Naive thymus-derived CD8-positive, alpha-beta T cell (primary cell): ENCODE measurements at places on chromosomes 2 and 18. TPM values are rescaled to one million over a fixed set of nuclear protein-coding genes. Genes with fewer than 3 reads are reported as not detected.
A peak's percentile ranks its signal among the peaks of the same experiment; 100 is the strongest.

DNA sequence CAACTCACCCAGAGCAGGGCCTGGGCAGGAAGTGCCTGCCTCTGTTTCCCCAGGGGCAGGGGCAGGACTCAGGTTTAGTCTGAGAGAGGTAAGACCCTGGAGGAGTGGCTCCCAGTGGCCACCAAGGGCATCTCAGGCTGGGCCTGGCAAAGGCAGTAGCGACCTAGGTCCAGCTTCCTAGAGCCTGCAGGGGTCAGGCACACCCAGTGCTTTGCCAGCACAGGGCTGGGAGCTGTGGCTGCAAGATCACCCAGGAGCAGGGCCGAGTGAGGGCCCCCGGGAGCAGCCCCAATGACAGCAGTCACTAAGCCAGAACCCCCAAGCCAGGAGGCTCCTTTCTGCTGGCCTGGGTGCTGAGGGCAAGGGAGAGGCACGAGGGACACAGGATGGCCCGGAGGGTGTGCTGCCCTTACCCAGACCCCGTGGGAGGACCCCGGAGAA lies 8.8 kb upstream of the DUSP2 start:
- H3K36me3 ChIP-seq: no peaks in the 10 kb centered on the region
- H3K4me1 ChIP-seq: peaks cover 49% of the 10 kb centered on the region
- no peaks in the 10 kb centered on the region for H3K27me3 ChIP-seq
- no peak for DNase-seq
- peak overlapping the region; percentile 4 for H3K4me3 ChIP-seq
- no peak overlapping the region for H3K27ac ChIP-seq

DNA sequence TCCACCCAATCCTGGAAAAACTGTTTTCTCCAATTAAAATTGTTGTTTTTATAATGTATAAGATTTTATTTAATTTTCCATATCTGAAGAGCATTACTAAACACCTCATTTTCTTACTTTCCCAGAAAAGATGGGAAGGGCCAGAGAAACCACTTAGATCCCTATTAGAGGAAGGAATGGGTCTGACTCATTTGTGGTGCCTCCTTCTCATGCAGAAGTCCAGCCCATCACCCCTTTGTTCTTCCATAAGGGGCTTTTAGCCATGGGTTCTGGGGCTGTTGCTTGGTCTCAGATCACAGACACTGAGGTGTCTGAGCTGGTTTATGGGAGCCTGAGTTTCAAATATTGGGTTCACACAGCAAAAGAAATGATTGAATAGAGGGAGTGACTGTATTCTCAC lies 152.2 kb downstream of the ESCO1 start:
- no peaks in the 10 kb centered on the region for H3K4me1 ChIP-seq
- DNase-seq: no peak
- H3K36me3 ChIP-seq: no peaks in the 10 kb centered on the region
- peaks cover 21% of the 10 kb centered on the region for H3K27me3 ChIP-seq
- H3K4me3 ChIP-seq: no peak overlapping the region
- no peak overlapping the region for H3K27ac ChIP-seq

DNA sequence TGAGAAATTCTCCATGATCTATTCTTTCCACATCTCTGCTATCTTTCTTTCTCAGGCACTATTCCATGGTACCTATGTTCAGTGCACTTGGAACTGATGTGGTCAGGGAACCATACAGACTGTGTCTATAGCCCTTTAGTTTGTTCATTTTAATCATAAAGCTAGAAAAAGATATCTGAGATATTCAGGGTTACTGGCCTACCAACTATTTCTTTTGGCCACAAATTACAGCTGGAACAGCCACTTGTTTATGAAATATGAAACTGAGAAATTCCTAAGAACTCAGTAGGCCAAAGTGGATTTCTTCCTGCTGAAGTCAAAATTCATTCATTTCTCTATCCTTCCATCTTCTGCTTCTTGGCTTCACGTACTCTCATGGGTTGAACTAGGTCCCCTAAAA lies 22.8 kb upstream of the LYPD1 start:
- H3K27me3 ChIP-seq: no peaks in the 10 kb centered on the region
- no peak overlapping the region for H3K27ac ChIP-seq
- H3K4me3 ChIP-seq: no peak overlapping the region
- no peak for DNase-seq

DNA sequence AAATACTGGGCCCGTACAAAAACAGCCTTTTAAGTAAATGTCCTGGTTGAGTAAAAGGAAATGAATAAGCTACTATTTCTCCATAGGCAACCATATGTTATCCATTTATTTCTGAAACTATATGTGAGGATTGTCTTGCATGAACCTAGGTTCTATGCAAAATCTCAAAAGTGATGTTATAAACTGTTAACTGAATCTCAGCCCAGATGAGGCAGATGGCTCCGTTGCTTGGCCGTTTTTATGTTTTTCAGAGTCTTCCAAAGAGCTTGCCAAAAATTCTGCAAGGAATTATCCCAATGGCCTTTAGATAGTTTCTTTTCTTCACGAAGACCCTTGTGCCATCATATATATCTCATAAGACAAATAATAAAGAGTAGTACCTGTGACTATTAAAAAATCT lies 1669.5 kb upstream of the DDX18 start:
- H3K27me3 ChIP-seq: no peaks in the 10 kb centered on the region
- H3K36me3 ChIP-seq: no peaks in the 10 kb centered on the region
- no peaks in the 10 kb centered on the region for H3K4me1 ChIP-seq
- DNase-seq: no peak

GRCh38 chr2:25276569-25277465 lies 64.9 kb downstream of the DNMT3A start:
- peak; percentile 77 for DNase-seq
- H3K4me3 ChIP-seq: peak overlapping the region; percentile 86
- H3K27ac ChIP-seq: peak overlapping the region; percentile 98
- no peaks in the 10 kb centered on the region for H3K27me3 ChIP-seq

GRCh38 chr2:42342061-42342794 lies 18.8 kb downstream of the COX7A2L start:
- H3K27ac ChIP-seq: peak overlapping the region; percentile 84
- no peak for DNase-seq
- peaks cover 24% of the 10 kb centered on the region for H3K4me1 ChIP-seq
- H3K27me3 ChIP-seq: no peaks in the 10 kb centered on the region
- no peak overlapping the region for H3K4me3 ChIP-seq

GRCh38 chr2:145845923-145846322 lies 1326.0 kb upstream of the ZEB2 start:
- no peaks in the 10 kb centered on the region for H3K27me3 ChIP-seq
- DNase-seq: no peak
- no peaks in the 10 kb centered on the region for H3K4me1 ChIP-seq
- H3K4me3 ChIP-seq: no peak overlapping the region
- no peaks in the 10 kb centered on the region for H3K36me3 ChIP-seq

DNA sequence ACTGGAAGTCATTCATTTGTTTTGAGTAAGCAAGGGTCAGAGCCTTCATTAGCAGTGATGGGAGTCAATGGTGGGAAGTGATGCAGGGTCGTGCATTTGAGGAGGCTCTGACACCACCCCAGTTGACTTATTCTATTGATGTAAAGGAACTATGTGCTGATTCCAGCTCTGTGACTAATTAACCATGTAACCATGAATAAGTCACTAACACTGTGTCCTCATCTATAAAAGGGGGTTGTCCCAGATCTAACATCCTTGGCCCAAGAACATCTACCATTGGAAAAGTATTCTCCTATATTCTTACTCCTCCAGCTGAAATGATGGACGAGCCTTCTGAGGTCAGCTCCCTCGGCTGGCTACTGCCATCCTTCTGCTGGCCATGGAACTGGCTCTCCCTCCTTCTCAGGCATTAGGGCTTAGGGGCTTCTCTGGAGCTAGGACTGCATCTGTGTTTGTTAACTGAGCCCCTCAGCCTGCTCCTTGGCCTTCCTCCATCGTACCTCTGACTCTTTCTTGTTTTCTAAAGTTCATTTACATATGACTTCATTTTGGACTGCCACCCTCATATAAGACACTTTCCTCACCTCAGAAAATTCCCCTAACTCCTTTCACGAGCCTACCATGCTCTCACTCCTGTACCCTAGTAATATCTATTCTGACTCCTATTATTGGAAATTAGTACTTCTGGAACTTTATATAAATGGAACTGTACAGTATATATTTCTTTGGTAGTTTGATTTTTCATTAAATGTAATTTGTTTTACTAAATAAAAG lies 115.5 kb downstream of the KCTD1 start:
- no peak overlapping the region for H3K27ac ChIP-seq
- H3K36me3 ChIP-seq: peaks cover 4% of the 10 kb centered on the region
- no peak overlapping the region for H3K4me3 ChIP-seq
- DNase-seq: no peak

GRCh38 chr2:189083106-189083505 lies 96.5 kb downstream of the COL5A2 start:
- no peak overlapping the region for H3K27ac ChIP-seq
- H3K36me3 ChIP-seq: no peaks in the 10 kb centered on the region
- H3K27me3 ChIP-seq: no peaks in the 10 kb centered on the region
- H3K4me1 ChIP-seq: no peaks in the 10 kb centered on the region
- no peak overlapping the region for H3K4me3 ChIP-seq
- DNase-seq: no peak

DNA sequence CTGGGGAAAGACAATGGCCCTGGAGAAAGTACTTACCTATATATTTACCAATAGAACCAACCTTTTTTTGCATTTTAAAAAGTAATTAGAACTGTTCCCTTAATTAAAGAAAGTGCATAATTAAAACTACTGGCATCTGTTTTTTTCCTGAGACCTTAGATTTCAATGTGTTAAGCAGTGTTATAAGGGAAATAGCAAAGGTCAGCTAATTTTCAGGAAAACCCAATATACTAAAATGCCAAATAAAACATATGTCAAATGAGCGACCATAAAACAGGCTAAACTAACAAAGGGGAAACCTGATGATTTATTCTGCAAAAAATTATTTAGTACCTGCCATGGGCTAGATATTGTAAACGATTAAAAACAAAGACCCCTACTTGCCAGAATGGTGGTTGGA lies 223.9 kb upstream of the SESTD1 start:
- no peaks in the 10 kb centered on the region for H3K27me3 ChIP-seq
- no peaks in the 10 kb centered on the region for H3K4me1 ChIP-seq
- no peak overlapping the region for H3K4me3 ChIP-seq
- no peak for DNase-seq
- no peaks in the 10 kb centered on the region for H3K36me3 ChIP-seq
- H3K27ac ChIP-seq: no peak overlapping the region

DNA sequence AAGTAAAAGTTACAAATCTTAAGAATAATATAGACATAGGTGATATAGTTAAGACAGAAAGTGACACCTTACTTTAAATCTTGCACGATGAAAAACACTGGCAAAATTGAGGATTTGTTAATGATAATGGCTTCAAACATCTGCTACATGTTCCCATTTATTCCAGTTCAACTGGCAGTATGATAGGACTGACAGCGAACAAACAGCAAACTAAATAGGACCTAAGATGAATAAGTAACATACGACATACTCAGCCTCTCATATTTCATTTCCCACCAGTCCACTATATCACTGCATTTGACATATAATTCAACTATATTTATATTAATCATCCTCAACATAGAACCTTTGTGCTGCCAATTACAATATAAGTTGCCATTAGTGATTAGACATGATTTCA lies 36.3 kb downstream of the ACVR1C start:
- no peak overlapping the region for H3K4me3 ChIP-seq
- H3K27me3 ChIP-seq: peaks cover 9% of the 10 kb centered on the region

GRCh38 chr2:72439892-72440291 lies 292.2 kb upstream of the CYP26B1 start:
- DNase-seq: no peak
- H3K27me3 ChIP-seq: no peaks in the 10 kb centered on the region
- no peak overlapping the region for H3K27ac ChIP-seq

GRCh38 chr2:16727256-16727655 lies 61.6 kb upstream of the CYRIA start:
- H3K27ac ChIP-seq: no peak overlapping the region
- no peak overlapping the region for H3K4me3 ChIP-seq

DNA sequence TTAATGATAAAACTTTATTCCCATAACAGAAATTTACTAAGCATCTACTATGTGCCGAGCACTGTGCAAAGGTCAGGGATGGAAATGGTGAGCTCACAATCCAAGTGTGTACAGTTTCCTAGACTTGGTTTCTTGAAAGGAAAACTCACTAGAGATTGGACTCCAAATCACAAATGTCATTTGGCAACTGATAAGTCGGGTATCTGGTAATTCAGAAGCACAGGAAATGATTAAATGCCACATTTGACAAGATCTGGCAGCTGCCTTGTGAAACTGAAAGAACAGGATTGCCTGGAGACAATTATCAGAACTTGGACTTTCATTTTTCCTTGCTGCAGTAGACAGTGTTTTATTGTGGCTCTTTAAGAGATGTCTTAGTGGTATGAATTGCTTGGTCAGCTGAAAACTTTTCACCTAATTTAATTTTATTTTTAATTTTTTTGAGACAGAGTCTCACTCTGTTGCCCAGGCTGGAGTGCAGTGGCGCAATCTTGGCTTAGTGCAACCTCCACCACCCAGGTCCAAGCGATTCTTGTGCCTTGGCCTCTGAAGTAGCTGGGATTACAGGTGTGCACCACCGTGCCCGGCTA lies 19.2 kb downstream of the ITGA6 start:
- H3K4me1 ChIP-seq: peaks cover 77% of the 10 kb centered on the region
- H3K27ac ChIP-seq: peak overlapping the region; percentile 25
- no peaks in the 10 kb centered on the region for H3K27me3 ChIP-seq

DNA sequence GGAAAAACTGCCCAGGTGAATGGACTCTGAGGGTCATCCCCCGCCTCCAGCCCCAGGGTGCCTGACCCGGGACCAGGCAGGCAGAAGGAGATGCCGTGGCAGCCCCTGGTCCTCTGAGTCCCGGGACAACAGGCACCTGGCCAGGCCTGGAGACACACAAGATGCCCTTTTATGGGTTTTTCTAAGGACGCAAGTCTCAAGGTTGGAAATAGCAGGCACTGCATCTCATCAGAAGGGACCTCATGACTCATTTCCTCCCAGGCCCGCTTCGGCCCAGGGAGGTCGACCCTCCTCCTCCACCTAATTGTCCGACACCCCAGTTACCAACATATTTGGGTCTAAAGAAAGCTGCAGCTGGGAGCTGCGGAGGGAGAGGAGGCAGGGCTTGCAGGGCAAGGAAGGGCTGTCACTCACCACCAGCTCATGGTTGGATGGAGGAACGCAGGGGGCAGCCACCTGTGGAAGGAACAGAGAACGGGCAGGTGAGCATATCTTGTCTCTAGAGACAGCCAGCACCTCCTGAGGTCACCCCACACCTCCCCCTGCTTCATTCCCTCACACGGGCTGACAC lies 82.9 kb downstream of the TNS1 start:
- H3K4me1 ChIP-seq: no peaks in the 10 kb centered on the region
- peaks cover 4% of the 10 kb centered on the region for H3K27me3 ChIP-seq
- no peaks in the 10 kb centered on the region for H3K36me3 ChIP-seq
- H3K27ac ChIP-seq: no peak overlapping the region
- no peak for DNase-seq

- no peaks in the 10 kb centered on the region for H3K27me3 ChIP-seq
- no peak for DNase-seq
- H3K4me1 ChIP-seq: no peaks in the 10 kb centered on the region
- H3K4me3 ChIP-seq: no peak overlapping the region
- H3K27ac ChIP-seq: no peak overlapping the region
Observed at GRCh38 chr18:66682855-66683322, 79.0 kb upstream of the CDH19 start.

- no peaks in the 10 kb centered on the region for H3K27me3 ChIP-seq
- H3K36me3 ChIP-seq: peaks cover 3% of the 10 kb centered on the region
- H3K4me3 ChIP-seq: peak overlapping the region; percentile 86
- peaks cover 68% of the 10 kb centered on the region for H3K4me1 ChIP-seq
- peak; percentile 87 for DNase-seq
Observed at GRCh38 chr18:58687871-58688308, 16.6 kb downstream of the MALT1 start.

GRCh38 chr2:71474116-71474743 lies 20.9 kb downstream of the DYSF start:
- no peaks in the 10 kb centered on the region for H3K4me1 ChIP-seq
- no peak for DNase-seq
- no peak overlapping the region for H3K27ac ChIP-seq
- no peaks in the 10 kb centered on the region for H3K36me3 ChIP-seq
- H3K4me3 ChIP-seq: no peak overlapping the region
- H3K27me3 ChIP-seq: peaks cover 18% of the 10 kb centered on the region

The UGT1A9 gene
- total RNA-seq: not detected

The UPP2 gene
- not detected for total RNA-seq

The NT5DC4 gene
- total RNA-seq: not detected

The KCNG2 gene
- total RNA-seq: not detected
